ENCODE measurements at places on chromosomes 7 and 10.

GRCh38 chr7:134737566-134738345, 41.7 kb upstream of the CALD1 start:
- DNase-seq, result no peak

DNA sequence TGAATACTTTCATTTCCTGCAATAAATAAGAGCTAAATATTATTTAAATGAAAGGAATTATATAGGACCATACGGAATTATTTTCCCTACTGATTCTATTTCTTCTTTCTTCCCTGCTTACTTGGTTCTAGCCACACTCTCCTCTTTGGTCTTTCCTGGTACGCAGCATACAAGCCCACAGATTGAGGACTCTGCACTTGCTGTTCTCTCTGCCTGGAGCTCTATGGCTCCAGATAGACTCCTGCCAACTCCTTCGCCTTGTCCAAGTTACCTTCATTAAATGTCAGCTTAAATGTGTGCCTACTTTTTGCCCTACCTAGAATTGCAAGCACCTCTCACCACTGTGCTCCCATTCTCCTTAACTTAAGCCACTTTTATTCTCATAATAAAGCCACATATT, 203.4 kb downstream of the MDFIC start:
- DNase-seq, result no peak

DNA sequence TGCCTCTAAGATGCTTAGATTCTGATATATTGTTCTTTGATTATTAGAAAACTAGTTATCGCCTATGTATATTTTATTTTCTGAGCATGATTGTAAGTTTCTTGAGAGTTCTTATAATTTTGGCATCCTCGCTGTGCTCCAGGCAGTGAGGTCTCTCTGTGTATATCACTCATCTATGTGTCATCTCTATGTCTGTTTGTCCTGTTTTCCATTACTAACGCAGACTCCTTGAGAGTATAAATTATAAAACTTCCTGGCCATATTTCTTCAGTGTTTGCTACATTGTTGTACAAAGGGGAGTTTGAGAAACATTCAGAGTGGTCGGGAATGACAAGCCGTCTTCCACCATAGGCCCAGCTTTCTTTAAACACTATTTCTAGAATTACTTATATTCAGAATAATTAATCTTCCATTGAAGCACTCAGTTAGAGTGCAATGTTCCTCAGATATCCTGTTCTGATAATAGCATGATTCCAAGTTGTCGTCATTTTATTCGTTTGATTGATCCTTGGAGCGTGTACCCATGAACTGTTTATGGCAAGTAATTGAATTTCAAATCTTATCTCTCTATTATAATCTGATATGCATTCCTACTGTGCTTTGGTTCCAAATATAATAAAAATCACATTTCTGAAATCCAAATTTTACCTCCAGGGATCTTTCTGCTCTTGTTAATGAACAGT, 206.6 kb downstream of the BAMBI start:
- no peak for DNase-seq

GRCh38 chr10:4514445-4515108, 311.4 kb upstream of the AKR1E2 start:
- DNase-seq, result peak; percentile 51

GRCh38 chr10:1495915-1496517, 241.3 kb downstream of the ADARB2 start:
- DNase-seq, result no peak

- DNase-seq, result peak; percentile 16
These were observed 12.1 kb downstream of the TFR2 start for GRCh38 chr7:100629117-100629716.

GRCh38 chr7:22949221-22949620, 64.7 kb downstream of the HYCC1 start:
- no peak for DNase-seq

DNA sequence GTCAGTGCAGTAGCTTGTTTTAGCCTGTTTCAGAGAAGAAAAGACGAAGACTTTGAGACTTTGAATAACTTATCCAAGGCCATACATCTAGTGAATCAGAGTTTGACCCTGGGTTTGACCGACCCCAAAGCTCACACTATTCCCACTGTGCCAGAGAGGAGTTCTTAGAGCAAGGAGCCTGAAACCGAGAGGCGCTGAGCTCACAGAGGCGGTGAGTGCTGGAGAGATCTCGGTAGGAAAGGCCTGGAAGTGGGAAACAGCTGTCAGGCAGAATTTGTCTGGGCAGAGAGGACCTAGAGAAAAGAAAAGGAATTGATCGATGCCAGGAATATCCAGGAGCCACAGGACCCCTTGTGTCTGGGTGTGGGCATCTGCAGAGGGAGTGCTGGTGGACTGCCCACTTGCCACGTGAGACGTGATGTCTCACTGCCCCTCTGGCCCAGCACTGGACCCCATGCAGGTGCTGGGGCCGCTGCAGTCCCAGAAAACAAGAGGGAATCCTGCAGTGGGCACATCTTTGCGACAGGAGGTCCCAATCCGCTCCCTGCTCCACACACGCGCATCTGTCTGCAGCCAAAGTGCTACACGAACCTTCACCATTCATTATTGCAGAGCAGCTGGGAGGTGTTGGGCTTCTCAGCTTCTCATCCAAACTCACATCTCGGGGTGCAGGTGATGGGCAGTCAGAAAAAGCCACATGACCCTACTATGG, 6.2 kb downstream of the CALML3 start:
- no peak for DNase-seq

DNA sequence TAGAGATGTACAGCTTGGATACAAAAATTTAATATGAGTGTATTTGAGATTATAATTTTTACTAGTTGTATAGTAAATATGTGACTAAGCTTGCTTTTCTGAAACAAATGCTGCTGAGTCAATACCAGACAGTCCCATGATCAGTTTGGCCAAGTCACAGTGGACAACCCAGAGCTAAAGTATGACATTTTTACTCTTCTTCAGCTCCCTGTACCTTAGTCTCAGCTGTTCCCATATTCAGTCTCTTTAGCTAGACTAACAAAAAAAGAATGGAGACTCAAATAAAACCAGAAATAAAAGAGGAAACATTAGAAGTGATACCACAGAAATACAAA, 189.3 kb downstream of the CTNNA3 start:
- no peak for DNase-seq

DNA sequence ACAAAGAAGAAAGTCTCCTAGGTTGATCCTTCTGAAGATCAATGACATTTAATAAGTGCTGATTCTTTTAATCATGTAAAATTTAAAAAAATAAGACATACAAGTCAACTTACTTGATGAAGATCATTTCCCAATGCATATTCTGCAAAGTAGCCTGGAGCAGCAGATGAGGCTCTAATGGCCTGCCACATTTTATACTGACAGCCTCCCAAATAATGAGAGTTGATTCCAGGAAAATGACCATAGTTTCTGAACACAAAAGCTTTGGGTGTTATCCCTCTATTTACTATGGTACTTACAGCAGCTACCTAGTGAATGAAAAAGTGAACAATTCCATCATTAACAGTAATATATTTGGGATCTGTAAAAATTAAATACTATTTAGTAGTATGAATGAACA, 31.4 kb upstream of the NRCAM start:
- DNase-seq, result no peak

DNA sequence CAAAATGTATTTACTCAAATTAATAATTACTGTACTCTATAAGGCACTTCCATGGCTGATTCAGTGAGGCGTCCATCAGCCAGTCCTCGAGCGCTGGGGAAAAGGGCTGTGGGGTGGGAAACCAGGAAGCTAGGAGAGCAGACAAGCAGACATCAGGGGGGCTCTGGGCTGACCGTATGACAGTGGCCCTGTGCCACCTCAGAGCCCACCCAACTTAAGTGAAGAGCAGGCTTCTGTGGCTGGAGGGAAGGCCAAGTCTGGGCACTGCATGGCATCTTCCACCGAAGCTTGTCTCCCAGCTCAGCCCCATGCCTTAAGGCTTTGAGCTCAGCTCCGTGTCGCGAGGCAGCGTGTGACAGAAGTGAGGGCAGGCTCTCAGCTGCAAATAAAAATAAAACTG, 464.5 kb upstream of the ZMIZ1 start:
- no peak for DNase-seq
